ENCODE measurements at places on chromosomes 16 and 17.

GRCh38 chr17:49603238-49603637, 27.6 kb downstream of the NXPH3 start:
- no peak for DNase-seq

DNA sequence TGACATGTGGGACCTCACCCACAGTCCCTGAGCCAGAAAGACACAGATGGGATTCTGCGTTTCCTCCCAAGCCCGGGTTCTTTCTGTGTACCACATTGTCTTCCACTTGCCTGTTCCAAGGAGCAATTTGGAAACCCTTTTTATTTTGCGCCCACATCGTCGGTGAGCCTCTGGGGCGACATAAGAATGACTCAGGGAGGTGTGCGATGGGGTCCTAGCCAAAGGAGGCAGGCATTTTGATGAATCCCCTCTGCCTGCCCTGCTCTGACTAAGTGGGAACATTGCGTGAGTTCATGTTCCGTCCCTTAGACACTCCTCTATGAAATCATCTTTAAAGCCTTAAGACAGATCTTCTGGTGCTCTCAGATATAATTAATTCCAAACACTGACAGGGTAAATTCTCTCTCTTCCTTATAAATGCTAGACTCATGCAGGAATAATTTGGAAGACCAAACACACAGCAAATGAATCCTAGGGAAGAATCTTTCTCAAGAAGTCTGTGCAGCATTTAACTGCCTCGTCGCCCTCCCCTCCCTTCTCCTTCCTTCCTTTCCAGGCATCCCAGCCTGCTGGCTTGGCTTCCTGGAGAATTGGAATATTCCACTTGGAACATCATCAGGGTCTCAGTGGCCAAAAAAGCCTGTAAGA, 52.7 kb upstream of the FOXF1 start:
- peak; percentile 90 for DNase-seq

DNA sequence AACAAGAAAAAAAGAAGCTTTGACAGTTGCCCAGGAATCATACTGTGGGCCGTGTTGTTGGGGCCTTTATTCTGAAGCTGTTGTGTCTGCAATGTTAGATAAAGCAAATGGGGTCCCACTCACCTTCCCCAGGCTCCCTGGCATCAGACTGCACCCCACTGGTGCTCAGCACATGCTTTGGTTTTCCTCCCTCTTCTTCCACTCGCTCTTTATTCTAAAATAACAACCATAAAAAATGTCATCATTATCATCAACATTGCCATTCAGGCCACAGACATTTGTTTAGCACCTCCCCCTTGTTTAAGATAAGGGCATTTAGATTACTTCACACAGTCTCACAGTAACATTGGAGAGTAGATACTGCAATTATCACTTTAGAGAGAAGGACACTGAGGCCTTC, 8.2 kb downstream of the MYLK3 start:
- DNase-seq: no peak

- no peak for DNase-seq
Measured at GRCh38 chr16:65786916-65787315, 579.6 kb upstream of the CDH5 start.

GRCh38 chr16:1877804-1878203, 5.8 kb upstream of the MEIOB start:
- no peak for DNase-seq

- DNase-seq: no peak
Measured at GRCh38 chr17:64546716-64547115, 39.9 kb downstream of the CEP95 start.

- DNase-seq: no peak
Measured at GRCh38 chr17:73910821-73911515, 266.7 kb upstream of the SDK2 start.

DNA sequence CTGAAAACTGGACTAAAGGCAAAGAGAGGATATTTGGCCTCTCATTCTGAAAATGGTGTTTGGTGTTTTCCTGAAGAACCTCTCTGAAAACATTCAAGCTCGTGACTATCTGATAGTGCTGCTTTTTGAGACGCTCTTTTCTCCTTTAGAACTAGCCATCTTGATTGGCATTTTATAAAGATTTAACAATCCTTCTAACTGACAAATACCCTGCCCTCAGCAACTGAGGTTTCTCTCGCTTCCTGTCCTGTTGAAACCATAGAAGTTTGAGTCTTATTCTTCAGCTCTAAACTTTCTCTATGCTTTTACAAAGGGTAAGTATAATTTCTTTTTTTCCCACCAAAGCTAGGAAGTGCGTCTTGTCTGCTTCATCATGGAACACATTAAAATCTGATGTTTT, 13.3 kb downstream of the CNEP1R1 start:
- no peak for DNase-seq

Measured in vagina (tissue), 2 donors.